ENCODE measurements at places on chromosomes 1 and 21. TPM values are rescaled to one million over a fixed set of nuclear protein-coding genes. Genes with fewer than 3 reads are reported as not detected.
A peak's percentile ranks its signal among the peaks of the same experiment; 100 is the strongest.

DNA sequence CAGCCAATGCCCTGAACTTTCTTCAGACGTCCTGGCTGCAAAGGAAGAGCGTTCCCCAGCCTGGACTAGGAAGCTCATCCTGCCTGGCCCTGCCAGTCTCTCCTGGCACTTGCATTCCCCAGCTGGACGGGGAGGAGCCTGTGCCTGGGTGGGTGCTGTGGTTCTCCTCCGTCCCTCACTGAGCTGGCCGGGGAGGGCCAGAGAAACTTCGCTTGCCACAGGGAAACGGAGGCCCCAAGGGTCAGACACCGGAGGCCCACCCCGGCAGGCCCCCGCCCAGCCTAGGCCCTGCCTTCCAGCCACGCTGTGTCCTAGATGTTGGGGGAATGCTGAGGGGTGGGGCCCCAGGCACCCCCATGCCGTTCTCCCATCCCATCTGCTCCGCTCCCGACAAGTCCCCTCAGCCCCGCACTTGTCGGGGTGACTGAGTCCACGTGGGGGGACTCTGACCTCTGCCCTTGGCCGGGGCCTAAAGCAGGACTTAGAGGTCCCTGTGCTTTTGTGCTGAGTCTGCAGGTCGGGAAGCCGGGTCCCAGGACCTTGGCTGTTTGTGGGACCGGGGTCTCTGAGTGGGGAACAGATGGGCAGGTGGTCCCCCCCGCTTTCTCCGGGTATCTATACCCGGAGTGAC is 4.8 kb downstream of the FTCD start:
- no peak overlapping the region for H3K27ac ChIP-seq
- H3K4me1 ChIP-seq = no peaks in the 10 kb centered on the region
- H3K27me3 ChIP-seq = no peaks in the 10 kb centered on the region
- DNase-seq = no peak

GRCh38 chr21:16421007-16421406 is 691.2 kb downstream of the USP25 start:
- H3K4me3 ChIP-seq = no peak overlapping the region
- no peaks in the 10 kb centered on the region for H3K36me3 ChIP-seq
- no peaks in the 10 kb centered on the region for H3K4me1 ChIP-seq
- H3K27ac ChIP-seq = no peak overlapping the region
- DNase-seq = no peak
- no peaks in the 10 kb centered on the region for H3K27me3 ChIP-seq

GRCh38 chr1:201584471-201585092 is 45.7 kb downstream of the NAV1 start:
- no peaks in the 10 kb centered on the region for H3K4me1 ChIP-seq
- H3K4me3 ChIP-seq = no peak overlapping the region
- H3K27me3 ChIP-seq = no peaks in the 10 kb centered on the region

DNA sequence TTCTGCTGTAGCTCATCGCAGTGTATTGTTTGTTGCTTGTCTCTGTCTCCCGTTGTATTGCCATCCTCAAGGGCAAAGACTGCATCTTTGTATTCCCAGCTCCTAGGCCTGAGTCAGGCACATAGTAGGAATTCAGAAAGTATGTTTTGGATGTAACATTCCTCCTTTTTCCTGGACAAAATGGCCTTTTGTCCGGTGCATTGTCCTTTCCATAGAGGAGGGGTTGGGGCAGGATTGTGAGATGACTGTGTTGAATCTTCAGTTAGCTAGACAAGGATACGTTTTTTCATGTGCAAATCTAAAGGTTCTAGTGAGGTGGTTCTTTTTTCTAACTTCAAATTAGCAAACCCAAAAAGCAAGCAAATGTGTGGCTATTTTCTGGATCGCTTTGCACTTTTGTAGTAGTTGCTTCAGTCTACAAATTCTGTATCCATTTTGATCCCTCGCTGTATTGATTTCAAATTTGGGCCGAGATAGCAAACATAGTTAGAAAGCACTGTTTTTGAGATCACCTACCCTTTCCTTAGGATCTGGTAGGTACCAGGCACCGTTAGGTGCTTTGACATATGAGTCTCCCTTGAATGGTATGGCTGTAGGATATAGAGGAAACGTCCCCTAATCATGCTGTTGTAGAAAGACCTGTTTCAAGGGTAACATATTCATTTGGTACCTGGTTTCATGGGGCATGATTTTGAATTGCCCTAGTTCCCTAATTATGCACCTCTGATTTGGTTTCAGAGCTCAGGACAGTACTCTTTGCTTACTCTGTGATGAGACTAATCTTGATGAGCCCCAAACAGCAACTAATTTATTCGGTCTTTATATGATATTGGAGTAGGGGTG is 1.2 kb downstream of the PPP1R8 start:
- DNase-seq = no peak
- no peaks in the 10 kb centered on the region for H3K27me3 ChIP-seq
- H3K4me3 ChIP-seq = peak overlapping the region; percentile 74

DNA sequence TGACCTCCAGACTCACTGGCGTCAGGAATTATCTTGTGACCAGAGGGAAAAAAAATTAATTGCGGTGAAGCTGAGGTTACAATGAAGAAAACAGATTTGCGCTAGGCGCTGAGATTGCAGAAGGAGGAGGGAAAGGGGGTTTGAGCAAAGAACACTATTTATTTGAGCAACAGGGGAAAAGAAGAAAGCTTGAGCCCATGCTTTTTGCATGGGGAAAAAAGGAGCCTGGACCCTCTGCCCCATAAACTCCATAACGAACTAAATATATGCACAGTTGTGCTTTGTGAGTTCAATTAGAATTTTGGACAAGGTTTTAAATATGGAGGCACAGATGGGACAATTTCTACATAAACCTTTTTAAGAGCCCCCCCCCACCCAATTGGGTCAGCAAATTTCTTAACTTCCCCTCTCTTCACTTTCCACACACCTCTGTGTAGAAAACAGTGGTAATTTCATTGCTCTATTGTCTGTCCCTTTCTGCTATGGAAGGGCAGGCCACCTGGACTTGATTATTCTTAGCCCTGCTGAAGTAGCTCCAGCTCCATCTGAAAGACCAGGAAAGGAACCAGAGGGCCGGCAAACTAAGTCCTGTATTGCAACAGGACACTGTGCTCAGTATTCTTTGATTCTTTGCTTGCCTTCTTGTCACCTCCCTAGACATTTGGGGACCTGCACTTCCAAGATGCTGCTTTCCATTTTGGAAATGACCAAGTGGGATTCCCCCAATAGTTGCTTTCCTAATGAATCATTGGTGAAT is 862 bp upstream of the ID3 start:
- H3K4me3 ChIP-seq = peak overlapping the region; percentile 92
- no peaks in the 10 kb centered on the region for H3K27me3 ChIP-seq
- H3K27ac ChIP-seq = peak overlapping the region; percentile 53

GRCh38 chr1:68375919-68376318 is 73.8 kb downstream of the RPE65 start:
- DNase-seq = no peak
- no peaks in the 10 kb centered on the region for H3K27me3 ChIP-seq
- no peaks in the 10 kb centered on the region for H3K4me1 ChIP-seq
- H3K27ac ChIP-seq = no peak overlapping the region
- H3K4me3 ChIP-seq = no peak overlapping the region
- no peaks in the 10 kb centered on the region for H3K36me3 ChIP-seq

- H3K4me3 ChIP-seq = no peak overlapping the region
- no peaks in the 10 kb centered on the region for H3K4me1 ChIP-seq
- no peaks in the 10 kb centered on the region for H3K36me3 ChIP-seq
- H3K27me3 ChIP-seq = no peaks in the 10 kb centered on the region
- H3K27ac ChIP-seq = no peak overlapping the region
Measured at GRCh38 chr1:29133861-29134694, 10.4 kb upstream of the TMEM200B start.

- H3K4me1 ChIP-seq = no peaks in the 10 kb centered on the region
- no peak overlapping the region for H3K4me3 ChIP-seq
- H3K27ac ChIP-seq = no peak overlapping the region
Measured at GRCh38 chr21:32137931-32138330, 140.9 kb downstream of the MIS18A start.

DNA sequence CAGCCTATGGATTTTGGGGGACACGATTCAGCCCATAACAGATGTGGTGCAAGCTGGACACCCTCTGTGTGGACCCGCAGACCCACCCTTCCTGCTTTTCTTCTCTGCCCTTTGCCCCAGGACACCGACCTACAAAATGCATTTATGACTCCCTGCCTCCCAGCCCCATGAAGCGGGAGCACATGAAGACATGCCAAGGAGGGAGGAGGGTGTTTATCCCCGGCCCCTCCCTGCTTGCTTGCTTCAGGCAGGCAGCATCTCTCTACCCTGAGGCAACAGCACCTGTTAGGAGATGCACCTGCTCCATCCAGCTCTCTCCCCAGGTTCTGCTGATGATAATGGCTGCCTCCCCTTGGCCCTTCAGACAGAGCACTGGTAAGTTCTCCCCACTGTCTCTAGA is 187.5 kb downstream of the PSMG1 start:
- no peak overlapping the region for H3K4me3 ChIP-seq
- H3K27me3 ChIP-seq = no peaks in the 10 kb centered on the region
- DNase-seq = no peak
- H3K27ac ChIP-seq = no peak overlapping the region
- H3K4me1 ChIP-seq = no peaks in the 10 kb centered on the region

- H3K36me3 ChIP-seq = no peaks in the 10 kb centered on the region
- peaks cover 6% of the 10 kb centered on the region for H3K27me3 ChIP-seq
- no peak for DNase-seq
- H3K4me1 ChIP-seq = no peaks in the 10 kb centered on the region
Measured at GRCh38 chr1:24277420-24278169, 41.6 kb upstream of the GRHL3 start.

- no peak overlapping the region for H3K4me3 ChIP-seq
- no peak overlapping the region for H3K27ac ChIP-seq
- DNase-seq = no peak
- peaks cover 3% of the 10 kb centered on the region for H3K27me3 ChIP-seq
- no peaks in the 10 kb centered on the region for H3K36me3 ChIP-seq
Measured at GRCh38 chr1:212651521-212651920, 43.0 kb downstream of the ATF3 start.

DNA sequence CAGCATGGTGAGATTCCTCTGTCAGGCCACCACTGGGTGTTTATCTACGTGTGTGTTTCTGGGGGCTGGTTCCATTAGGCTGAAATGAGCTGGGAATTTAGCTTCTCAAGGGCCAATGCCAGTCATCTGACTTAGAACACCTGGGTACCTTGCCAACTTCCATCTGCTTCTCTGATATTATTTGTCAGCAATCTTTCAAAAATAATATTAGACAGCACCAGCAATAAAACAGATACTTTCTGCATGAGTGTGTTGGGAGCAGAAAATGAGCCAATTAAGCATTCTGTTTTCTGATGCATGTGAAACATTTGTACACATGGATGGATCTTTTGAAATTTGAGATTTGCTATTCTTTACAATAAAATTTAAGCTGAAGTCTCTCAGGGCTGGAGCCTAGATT is 124.1 kb downstream of the RYR2 start:
- H3K36me3 ChIP-seq = no peaks in the 10 kb centered on the region
- no peaks in the 10 kb centered on the region for H3K27me3 ChIP-seq
- H3K27ac ChIP-seq = no peak overlapping the region
- DNase-seq = no peak
- H3K4me1 ChIP-seq = no peaks in the 10 kb centered on the region

- H3K36me3 ChIP-seq = no peaks in the 10 kb centered on the region
- H3K4me1 ChIP-seq = no peaks in the 10 kb centered on the region
- no peaks in the 10 kb centered on the region for H3K27me3 ChIP-seq
- H3K4me3 ChIP-seq = no peak overlapping the region
- no peak for DNase-seq
Measured at GRCh38 chr1:208835097-208835463, 590.9 kb upstream of the PLXNA2 start.

DNA sequence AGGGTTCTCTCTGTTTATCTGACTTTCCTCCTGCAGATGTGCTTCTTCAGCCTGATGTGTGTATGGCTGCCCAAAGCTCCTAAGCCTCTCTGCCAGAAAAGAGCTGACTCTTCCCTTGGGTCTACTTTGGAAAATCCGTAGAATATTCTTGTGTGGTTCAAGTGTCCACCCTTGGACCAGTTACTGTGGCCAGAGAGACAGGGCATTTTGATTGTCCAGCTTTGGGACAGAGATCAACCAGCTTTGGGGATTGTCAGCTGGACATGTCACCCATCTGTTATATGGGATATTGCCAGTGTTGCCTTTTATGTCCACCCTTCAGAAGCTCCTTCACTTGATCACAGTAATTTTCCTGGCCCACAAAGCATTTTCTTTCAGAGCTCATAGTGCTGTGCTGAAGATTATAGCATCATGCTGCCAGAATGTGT is 126.2 kb upstream of the L1TD1 start:
- no peaks in the 10 kb centered on the region for H3K4me1 ChIP-seq
- H3K36me3 ChIP-seq = no peaks in the 10 kb centered on the region
- no peaks in the 10 kb centered on the region for H3K27me3 ChIP-seq
- no peak overlapping the region for H3K4me3 ChIP-seq
- DNase-seq = no peak
- no peak overlapping the region for H3K27ac ChIP-seq

DNA sequence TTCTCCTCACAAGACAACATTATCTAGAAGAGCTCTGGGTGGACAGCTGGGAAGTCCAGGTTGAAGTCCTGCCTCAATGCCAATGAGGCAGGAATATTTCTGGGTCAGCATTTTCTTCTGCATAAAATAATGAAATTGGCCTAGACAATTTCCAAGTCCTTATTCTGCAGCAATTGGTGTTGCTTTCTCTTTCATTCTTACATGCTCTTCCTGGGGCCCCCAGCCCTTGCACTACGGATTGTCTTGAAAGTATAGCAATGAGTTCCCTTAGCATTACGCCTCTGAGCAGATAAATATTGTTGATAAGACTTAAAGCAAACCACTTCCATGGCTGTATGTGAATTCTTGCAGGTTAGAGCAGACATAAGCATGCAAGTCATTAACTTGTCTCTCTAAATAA is 188.5 kb downstream of the TGFBR3 start:
- DNase-seq = peak; percentile 57
- no peaks in the 10 kb centered on the region for H3K27me3 ChIP-seq
- no peak overlapping the region for H3K27ac ChIP-seq

GRCh38 chr1:9875636-9876000 is 34.5 kb downstream of the CTNNBIP1 start:
- H3K4me1 ChIP-seq = peaks cover 6% of the 10 kb centered on the region
- DNase-seq = no peak
- no peaks in the 10 kb centered on the region for H3K27me3 ChIP-seq
- H3K27ac ChIP-seq = no peak overlapping the region

The CTNNBIP1 gene
- 10.7 TPM for total RNA-seq

The KCNK1 gene
- total RNA-seq = 1.1 TPM

The CRYBG2 gene
- total RNA-seq = 0.85 TPM
